ENCODE measurements at places on chromosomes 4 and X.

DNA sequence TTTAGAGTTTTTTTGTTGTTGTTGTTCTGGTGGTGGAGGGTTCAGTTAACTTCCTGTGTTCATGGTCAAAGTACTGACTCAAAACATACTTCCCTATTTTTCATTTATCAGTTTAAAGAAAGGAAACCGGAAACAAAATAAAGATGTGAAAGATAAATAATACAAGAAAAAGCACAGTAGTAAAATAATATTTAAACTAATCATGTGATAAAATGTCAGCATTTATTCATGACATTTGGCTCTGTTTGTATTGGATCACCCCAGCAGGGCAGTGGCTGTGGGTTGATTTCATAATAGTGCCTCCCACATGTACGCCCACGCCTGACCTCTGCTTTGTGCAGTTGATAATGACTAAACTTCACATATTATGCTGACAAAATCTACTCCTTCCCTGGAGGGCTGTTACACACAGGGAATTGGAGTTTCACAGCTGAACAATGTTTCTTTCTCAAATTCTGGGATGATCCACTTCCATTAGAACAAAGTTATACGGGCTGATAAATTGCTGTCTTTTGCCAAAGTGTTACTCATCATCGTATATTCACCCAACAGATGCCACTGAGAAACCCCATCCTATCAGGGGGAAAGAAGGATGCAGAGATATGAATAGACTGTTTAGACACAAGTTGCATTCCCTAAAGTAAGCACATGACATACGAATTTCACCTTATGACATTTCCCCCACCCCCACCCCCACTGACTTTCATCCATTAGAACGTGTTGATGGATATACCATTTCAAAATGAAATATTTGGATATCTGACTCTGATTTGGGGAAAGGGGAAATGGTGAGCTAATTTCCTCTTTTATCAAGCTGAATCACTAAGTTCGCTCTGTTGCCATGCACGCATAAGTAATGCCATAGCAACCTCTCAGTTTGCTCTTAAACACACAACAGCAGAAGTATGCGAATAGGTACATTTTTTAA, 48.3 kb downstream of the AMELX start:
- peak; percentile 85 for DNase-seq

- peak; percentile 0 for DNase-seq
Observed at GRCh38 chrX:121479406-121479805, 432.0 kb downstream of the GLUD2 start.

GRCh38 chr4:7807351-7807921, 132.2 kb downstream of the AFAP1 start:
- no peak for DNase-seq

DNA sequence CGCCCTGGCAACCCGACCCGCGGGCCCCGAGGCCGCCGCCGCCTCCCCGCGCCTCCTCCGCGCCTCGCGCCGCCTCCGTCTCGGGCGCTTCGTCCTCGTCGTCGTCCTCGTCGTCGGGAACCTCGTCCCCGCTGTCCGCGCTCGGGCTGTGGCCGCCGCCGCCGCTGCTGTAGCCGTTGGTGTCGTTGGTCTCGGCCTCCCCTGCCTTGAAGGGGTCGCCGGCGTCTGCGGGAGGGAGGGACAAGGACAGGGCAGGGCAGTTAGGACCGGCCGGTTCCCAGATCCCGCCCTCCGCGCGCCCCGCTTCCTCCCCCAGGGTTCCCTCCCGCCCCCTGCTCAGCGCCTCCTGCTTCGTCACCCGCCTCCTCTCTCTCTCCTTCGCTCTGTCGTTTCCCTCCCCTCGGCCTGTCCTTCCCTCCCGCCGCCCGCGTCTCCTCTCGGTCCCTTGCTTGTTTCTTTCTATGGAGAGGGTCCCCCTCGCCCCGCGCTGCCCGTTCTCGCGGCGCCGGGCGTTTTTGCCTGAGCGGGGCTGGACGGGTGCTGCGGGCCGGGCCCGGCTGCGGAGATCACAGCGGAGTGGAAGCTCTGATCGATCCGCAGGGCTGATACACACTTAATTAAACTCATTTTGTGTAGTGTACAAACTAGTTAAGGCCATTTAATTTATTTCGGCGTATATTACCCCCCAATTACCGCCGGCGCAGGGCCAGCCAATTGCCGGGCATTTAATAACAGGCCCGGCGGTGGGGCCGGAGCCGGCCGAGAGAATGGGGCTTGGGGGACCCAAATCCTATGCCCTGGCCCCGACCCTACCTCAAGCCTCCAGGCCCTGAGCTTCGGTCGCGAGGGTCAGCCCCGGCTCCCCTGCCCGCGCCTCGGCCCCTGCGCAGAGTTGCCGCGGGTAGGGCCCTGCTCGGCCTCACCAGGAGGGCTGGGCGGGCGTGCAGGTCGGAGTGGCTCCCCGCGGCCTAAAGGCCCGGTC, 2.4 kb downstream of the NKX1-1 start:
- no peak for DNase-seq

GRCh38 chrX:116628464-116628863, 165.7 kb upstream of the CT83 start:
- no peak for DNase-seq

- DNase-seq, result no peak
Observed at GRCh38 chr4:153535772-153536513, 69.8 kb downstream of the TMEM131L start.

GRCh38 chrX:120274958-120275357, 24.3 kb downstream of the ZBTB33 start:
- DNase-seq, result no peak

DNA sequence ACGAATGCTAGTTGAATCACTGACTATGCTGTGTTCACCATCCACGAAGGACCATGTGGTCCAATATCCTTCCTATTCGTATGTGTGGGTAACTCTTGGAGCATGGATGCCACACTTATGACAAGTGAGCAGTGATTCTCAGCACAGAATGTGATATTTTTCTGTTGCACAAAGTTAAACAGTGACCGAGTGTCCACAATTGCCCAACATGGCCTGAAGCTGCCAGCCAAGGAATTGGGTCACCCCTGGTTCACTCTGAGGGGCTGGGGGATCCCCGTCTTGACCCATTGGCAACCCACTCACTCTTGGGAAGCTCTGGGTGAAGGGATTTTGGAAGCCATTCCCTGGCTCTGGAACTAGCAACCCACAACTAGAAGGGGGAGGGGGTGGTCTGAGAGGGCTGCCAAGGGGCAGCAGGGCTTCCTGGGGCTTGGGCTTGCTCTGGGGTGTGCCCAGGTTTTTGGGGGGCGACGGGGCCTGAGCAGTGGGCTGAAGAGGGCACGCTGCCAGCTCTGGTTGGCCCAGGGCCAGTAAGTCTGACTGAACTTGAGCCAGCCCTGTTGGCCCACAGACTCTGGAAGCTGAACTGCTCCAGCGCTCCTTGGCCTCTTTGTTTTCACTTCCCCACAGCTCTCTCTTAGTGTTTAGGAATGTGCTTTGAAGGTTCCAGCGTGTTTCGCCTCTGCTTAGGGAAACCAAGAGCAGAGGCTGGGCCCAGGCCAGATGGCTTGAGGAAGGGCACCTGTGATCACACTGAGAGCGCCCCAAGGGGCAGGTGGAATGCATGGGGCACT, 43.1 kb upstream of the BCOR start:
- DNase-seq, result no peak

- DNase-seq, result no peak
Observed at GRCh38 chrX:127552571-127552970, 499.6 kb downstream of the ACTRT1 start.

DNA sequence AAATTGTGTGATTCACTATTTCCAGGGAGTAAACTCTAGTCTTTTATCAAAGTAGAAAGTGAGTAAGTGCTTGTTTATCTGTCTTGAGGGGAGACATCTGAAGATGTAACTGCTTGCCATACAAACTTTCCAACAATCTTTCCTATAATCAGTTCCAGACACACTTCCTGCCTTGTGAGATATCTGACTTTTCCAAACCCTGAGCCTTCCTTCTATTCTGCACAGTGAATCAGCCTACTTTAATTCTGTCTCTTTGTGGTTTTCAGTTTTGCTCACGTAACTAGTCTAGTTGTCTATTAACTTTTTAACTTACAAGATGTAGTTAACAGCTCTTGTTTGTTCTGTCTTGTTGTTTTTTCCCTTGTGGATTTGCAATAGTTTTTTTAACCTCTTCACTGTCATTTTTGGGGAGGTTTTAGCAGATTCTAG, 947.8 kb downstream of the C4orf33 start:
- DNase-seq, result peak; percentile 25

Data from brain microvascular endothelial cell (primary cell).